ENCODE measurements at places on chromosomes 1 and 21.

DNA sequence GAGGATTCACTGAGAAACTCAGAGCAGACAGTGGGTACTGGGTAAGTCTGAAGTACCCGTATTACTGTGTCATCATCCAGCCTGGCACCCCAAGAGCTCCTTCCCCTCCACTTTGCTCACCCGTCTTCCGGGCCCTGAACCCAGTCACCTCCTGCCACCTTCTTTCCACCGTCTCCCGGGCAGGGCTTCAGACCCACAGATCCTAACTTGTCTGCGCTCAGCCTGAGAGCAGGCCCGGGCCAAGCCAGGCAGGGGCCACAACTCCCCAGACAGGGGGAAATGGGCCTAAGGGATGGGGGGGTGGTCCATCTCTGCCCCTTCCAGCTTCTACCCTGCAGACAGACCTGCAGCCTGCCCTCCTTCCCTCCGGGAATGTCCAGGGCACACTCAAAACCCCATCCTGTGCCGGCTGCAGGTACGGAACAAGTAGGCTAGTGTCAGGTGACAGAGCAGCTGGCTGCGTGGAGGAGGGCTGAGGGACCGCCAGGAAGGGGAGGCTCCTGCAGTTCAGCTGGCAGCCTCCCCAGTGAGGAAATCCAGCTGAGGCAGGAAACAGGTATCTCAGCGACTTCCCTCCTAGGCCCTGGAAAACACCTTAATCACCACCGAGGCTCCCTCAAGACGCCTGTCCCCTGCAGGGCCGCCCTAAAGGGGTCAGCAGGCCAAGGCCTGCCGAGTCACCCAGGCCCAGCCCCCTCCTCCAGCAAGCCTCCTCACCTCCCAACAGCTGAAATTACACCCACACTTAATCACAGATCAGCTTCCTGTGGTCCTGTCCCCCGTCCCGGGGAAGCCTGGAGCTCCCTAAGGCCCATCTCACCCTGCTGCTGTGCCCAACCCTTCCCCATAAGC lies 3.5 kb downstream of the HSPG2 start:
- no peak for DNase-seq

DNA sequence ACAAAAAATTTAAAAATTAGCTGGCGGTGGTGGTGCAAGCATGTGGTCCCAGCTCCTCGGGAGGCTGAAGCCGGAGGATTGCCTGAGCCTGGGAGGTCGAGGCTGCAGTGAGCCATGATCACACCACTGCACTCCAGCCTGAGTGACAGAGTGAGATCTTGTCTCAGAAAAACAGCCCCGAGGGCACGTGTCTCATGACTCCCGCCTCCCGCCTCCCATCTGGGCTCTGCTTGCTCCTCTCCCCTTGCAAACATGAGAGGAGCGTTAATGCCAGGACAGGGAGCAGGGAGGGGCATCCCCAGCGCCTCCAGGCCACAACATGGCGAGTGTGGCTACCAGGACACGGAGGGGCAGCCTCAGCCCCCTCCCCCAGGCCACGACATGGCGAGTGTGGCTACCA lies 28.3 kb downstream of the FAAP20 start:
- no peak for DNase-seq

- no peak for DNase-seq
Measured at GRCh38 chr21:35933466-35933865, 126.9 kb downstream of the SETD4 start.

GRCh38 chr1:174799136-174799479 lies 200.6 kb upstream of the CACYBP start:
- no peak for DNase-seq

GRCh38 chr1:228304766-228305395 lies 97.0 kb downstream of the OBSCN start:
- no peak for DNase-seq

GRCh38 chr21:33025489-33026442 lies at the start of gene OLIG2:
TSS of gene OLIG2 (plus strand) at chr21:33025935. CDS start at chr21:33026863, 928 bp downstream.
- DNase-seq, result peak; percentile 59

GRCh38 chr1:38994196-38994595 lies 3.1 kb downstream of the AKIRIN1 start:
- DNase-seq, result no peak

GRCh38 chr1:188427642-188428041 lies 1598.9 kb downstream of the PLA2G4A start:
- no peak for DNase-seq

Measured in activated CD8-positive, alpha-beta memory T cell treated with anti-CD3 and anti-CD28 coated beads, Interleukin-2, amount 50 U/mL, for 48 hours (primary cell).